ENCODE measurements at places on chromosomes 13 and 19.

DNA sequence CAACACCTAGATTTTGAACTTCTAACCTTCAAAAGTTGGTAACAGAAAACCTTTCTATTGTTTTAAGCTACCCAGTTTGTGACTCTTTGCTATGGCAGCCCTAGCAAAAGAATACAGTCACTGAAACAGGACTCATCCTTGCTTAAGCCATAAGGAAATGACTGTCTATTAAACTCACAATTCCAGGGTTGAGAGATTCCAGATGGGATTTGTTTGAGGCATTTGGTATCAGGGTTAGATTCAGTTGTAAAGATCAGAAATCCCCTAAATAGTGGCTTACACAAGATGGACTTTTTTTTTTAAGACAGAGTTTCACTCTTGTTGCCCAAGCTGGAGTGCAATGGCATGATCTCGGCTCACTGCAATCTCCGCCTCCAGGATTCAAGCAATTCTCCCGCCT lies 41.1 kb upstream of the RGCC start:
- DNase-seq: no peak

DNA sequence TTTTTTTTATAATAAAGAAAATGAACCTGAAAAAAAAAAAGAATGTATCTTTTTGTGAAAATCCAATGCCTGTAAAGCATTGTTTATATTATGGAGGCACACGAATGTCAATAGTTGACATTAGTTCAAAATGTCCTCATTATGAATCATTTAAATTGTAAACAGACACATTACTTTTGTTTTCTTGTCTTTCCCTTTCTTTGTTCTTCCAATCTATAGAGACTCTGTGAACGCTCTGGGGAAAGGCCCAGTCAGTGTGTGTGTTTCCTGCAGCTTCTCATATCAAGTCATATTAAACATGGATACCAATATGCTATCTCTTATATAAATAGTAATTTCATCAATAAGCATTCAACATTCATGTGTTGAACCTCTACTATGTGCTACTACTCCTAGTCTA lies 193.1 kb downstream of the KCTD12 start:
- no peak for DNase-seq

DNA sequence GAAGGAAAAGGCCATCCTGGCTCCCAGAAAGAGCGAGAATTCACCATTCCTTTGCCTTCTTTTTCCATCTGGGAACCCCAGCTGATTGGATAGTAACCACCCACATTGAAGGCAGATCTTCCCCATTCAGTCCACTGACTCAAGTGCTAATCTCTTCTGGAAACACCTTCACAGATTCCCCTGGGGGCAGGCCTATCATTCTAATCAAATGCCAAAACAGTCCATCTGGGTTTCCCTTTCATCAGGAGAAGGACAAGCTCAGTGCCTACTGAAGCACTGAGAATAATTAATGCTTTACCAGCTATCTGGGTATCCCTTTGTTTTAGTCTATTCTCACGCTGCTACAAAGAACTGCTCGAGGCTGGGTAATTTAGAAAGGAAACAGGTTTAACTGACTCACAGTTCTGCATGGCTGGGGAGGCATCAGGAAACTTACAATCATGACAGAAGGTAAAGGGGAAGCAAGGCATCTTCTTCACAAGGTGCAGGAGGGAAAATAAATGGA lies 293.2 kb downstream of the ENOX1 start:
- DNase-seq: no peak

DNA sequence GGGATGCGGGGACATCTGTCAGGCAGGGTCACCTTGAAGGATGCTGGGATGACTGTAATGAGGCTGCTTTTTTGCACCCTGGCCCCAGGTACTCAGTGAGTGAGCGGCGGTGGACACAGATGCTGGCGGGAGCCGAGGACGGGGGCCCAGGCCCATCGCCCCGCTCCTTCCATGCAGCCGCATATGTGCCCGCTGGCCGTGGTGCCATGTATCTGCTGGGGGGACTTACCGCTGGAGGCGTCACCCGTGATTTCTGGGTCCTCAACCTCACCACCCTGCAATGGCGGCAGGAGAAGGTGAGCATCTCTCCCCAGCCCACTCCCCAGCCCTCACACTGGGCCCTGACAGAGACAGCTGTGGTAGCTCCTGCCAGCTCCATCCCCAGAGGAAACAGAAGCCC lies 31.3 kb downstream of the MEGF8 start:
- no peak for DNase-seq

DNA sequence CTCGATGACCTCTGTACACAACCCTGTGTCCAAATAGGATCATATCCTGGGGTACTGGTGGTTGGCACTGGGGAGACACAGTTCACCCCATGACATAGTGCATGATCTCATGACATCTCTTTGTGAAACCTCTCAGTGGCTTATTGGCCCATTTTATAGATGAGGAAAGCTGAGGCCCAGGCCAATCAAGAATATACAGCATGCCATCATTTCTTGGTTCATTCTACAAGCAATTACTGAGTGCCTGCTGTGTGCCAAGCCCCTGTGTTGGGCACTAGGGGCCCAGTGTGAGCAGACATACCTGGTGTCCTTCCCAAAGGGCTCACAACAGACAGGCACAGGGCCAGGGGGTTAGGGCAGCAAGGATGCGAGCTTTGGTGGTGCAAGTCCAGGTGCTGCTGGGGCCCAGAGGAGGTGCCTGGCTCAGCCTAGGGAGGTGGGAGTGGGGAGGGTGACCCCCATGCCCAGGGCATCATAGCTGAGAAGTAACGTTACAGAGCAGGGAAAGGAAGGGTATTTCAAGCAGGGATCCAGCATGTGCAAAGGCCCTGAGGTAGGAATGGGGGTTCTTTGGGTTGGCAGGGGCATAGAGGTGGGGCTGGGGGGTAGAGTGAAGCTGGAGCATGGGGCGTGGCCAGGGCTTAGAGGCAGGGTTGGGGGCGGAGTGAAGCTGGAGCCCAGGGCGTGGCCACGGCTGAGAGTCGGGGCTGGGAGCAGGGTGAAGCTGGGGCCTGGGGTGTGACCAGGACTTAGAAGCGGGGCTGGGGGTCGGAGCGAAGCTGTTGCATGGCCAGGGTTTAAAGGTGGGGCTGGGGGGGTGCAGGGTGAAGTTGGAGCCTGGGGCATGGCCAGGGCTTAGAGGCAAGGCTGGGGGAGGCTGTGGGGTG lies 20.7 kb downstream of the COLGALT1 start:
- no peak for DNase-seq

DNA sequence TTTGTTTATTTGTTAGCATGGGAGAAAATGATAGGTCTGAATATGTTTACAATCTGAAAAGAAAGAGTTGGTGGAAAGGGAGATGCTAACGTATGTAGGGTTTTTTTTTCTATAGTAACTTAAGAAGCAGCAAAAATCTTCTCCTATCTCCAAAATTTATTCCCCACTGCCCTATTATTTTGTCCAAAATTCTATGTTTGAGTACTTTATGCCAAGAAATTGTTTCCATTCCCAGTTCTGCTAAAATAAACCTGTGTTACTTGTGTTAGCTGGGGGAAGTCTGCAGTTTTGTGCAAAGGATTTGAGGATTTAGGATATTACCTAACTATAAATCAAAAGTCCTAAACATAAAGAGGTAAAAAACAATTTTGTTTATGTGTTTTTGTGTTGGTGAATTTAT lies 2770.4 kb upstream of the PCDH20 start:
- DNase-seq: no peak

DNA sequence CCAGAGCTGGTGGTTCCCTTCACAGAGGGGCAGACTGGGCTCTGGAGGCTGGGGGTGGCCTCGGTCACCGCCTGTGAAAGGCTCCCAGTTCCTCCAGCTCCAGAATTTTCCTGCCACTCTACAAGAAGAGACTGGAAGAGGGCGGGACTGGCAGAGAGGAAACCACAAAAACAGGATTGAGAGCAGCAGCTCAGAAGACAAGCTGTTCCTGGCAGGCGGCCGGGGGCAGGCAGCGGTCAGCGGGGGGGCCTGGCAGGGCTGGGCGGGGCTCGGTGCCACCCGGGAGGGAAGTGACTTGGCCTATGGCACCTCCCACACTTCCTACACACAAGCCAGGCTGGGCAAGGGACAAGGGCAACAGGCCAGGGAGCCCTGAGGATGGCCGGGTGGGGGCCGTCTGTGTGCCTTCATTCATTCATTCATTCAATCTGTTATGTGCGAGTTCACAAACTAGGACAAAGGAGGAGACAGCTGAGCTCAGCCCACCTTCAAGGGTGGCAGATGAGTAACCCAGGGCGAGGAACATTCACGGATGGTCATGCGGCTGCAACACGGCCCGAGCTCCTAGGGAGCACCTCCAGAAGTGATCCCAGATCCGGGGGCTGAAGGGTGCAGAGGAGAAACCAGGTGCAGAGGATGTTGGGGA lies 16.9 kb upstream of the BTBD2 start:
- DNase-seq: no peak

DNA sequence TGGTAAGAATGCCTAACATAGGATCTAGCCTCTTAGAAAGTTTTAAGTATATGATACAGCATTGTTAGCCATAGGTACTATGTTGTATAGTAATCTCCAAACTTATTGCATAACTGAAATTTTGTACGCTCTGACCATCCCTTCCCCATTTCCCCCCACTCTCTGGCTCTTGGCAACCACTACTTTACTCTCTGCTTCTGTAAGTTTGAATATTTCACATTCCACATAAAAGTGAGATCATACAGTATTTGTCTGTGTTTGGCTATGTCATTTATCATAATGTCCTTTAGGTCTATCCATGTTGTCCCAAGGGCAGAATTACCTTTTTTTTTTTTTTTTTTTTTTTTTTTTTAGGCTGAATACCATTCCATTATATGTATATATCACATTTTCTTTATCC lies 396.9 kb downstream of the DLEU7 start:
- no peak for DNase-seq

DNA sequence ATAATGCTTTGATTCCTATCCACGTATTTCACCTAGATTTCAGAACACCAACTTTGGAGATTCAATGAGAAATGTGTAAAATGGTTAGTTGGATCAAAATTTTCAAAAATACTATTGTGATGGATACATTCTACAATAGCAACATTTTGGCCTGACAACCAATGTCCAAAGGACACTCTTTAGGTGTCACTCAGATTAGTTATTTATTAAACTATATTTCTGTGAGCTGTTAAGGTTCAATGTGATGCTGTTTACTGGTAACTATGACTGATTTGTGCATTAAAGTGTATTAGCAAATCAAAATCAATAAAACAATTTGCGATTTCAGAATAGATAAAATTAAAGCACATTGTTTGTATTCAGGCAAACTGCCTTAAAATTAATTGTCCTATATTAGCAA lies 149.8 kb downstream of the PCDH9 start:
- DNase-seq: no peak

DNA sequence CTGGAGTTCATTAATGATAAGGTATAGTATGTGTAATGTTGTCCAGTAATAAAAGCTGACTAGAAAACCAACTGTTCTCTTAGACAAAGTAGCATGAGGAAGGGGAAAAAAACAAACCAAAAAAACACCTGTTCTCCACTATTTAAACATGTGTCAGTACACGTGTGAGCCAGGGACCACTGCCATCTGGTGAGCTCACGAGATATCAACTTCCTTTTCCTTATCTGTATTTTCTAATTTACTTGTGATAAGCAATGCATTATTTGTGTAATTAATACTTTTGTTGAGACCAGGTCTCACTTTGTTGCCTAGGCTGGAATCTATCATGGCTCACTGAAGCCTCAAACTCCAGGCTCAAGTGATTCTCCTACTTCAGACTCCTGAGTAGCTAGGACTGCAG lies 4.3 kb upstream of the SIX5 start:
- no peak for DNase-seq

- DNase-seq: no peak
These were observed 125.7 kb upstream of the PEG3 start for GRCh38 chr19:56966225-56966696.

DNA sequence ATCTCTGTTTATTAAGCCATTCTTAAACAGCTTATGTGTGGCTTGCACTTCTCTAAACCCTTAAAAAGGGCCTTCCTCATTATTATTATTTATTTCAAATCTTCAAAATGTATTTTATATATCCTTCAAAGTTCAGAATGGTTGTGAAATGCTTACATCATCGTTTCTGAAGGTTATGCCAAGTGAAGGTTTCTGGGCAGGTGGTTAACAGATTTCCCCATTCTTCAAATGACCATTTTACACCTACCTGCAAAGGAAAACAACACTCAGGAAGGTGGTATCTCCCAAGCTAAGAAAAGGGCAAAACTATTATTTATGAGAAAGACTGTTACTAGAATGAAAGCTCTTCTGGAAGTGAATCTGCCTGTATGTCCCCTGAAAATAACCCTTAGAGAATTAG lies 191.6 kb downstream of the SHISA2 start:
- DNase-seq: no peak

Measured in stimulated activated CD8-positive, alpha-beta memory T cell treated with anti-CD3 and anti-CD28 coated beads, Interleukin-4, amount 100 ng/mL, for 4 hours (primary cell).